Putamen (tissue), 1 donor: ENCODE measurements at places on chromosomes 6 and 20.

GRCh38 chr6:113047932-113048331 is 700.8 kb downstream of the RFPL4B start:
- no peak for DNase-seq

DNA sequence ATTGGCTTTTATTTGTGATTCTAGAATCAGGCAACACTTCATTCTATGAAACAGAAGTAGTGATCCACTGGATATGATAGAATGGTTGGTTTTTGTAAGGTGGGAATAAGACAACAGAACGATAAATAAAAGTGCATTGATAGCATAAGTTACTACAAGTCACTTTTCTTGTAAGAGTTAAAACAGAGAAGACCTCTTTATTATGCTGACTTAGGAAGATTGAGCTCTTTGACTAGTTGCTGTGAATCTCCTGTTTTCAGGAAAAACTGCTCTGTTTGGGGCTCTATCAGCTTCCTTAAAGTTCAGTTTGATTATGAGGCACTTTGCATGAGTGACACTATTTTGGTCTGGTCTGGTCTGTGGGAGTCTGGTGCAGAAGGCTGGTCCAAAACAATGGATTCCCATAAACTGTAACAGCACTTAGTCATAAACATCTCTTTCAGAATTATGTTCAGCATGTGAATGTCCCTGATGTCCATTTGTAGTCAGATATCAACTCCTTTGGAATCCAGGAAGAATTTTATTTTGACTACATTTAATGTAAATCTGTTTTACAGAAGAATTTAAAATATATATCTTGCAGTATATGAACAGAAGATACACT is 35.0 kb upstream of the DSE start:
- DNase-seq = no peak

DNA sequence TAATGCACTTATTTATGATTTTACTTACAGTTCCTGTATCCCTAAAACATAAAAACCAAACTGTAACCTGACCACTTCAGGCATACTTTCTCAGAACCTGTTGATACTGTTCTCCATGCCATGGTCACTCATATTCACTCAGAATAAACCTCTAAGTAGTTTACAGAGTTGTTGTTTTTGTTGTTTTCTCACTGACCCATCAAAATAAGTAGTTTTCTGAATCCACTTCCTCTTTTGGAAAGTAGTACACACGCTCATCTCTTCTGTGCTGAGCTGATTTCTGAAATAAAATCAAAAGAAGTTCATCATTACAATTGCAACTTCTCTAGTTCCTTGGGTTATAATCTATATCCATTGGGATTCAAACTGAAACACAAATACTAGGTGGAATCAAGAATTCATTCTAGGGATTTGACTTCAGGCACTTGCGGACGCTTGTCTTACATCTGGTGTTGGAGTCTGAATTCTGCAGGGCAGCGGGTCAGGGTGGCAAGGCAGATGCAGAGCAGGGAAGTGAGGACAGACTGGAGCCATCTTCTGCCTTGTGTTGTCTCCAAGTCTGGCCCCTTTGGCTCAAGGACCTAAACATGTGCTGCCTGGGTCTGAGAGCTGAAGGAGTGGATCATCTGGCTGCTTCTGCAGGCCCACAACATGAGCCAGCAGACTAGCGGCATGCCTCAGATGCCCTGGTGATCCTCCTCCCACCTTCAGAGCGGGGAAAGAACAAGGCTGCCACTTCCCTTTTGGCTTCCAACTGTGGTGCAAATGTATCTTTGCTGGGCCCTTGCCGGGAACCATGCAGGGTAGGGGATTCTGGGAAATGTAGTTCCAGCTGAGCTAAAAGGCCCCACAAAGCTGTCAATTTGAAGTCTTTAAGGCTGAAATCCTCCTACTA is 167.9 kb upstream of the MYLIP start:
- no peak for DNase-seq

- no peak for DNase-seq
Observed at GRCh38 chr6:90612313-90612680, 25.4 kb upstream of the MAP3K7 start.

GRCh38 chr20:45621593-45621992 is 7.9 kb upstream of the WFDC10A start:
- DNase-seq = no peak

DNA sequence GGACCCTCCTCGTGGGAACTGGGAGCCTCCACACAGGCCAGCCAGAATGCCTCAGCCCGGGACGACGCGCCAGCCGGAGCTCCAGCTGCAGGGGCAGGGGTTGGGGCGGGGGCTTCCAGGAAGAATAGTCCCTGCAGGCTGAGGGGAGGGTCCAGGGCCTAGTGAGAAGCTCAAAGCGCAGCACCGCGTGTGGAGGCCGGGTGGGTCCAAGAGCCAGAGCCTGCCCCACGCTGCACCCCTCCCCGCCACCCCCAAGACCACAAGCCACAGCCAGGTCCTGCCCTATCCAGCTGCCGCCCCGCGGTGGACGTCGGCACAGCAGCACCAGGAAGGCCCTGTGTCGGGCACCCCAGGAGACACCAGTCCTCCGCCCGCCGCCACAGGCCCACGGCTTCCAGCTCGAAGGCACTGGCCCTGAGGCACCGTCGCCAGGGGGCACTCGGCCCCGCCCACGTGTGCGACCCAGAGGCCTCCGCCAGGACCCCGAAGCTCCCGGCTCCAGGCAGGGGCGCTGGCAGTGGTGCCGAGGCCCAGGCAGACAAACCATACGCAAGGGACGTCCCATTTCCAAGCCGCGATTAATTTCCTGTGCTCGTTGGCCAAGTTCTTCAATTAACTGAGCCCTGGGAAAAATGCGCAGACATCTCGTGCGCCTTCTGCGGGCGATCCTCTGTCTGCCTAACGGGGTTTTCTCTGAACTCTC is 19.5 kb downstream of the KCNQ2 start:
- DNase-seq = no peak

- DNase-seq = no peak
Observed at GRCh38 chr6:40845553-40845952, 193.5 kb downstream of the UNC5CL start.

DNA sequence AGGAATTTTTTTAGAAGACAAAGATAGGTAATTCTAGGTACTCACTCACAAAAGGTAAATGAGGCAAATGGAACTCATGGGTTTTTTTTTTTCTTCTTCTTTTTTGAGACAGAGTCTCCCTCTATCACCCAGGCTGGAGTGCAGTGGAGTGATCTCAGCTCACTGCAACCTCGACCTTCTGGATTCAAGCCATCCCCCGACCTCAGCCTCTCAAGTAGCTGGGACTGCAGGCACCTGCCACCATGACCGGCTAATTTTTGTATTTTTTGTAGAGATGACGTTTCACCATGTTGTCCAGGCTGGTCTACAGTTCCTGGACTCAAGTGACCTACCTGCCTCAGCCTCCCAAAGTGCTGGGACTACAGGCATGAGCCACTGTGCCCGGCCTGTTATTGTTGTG is 126.1 kb downstream of the LRRC1 start:
- no peak for DNase-seq

- DNase-seq = no peak
Observed at GRCh38 chr20:60237981-60238380, 279.8 kb downstream of the CDH26 start.

DNA sequence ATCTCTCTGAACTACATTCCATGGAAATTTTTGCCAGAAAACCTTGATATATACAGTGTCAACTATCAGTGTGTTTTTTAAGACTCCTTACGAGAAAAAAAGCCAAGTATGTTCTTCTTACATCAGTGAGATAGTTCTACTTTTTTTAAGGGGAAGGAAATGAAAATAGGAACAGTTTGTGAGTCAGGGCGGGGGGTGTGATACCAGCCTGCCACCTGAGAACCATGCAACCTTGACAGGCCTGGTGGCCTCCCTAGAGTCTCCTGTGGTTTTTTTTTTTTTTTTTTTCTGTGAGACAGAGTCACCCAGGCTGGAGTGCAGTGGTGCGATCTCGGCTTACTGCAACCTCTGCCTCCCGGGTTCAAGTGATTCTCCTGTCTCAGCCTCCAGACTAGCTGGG is 96.3 kb upstream of the GCM1 start:
- DNase-seq = no peak

- no peak for DNase-seq
Observed at GRCh38 chr20:37670351-37670791, 23.5 kb upstream of the CTNNBL1 start.

- no peak for DNase-seq
Observed at GRCh38 chr20:50737352-50737751, 6.0 kb downstream of the PARD6B start.

GRCh38 chr6:54132587-54132986 is 21.3 kb downstream of the MLIP start:
- no peak for DNase-seq

- no peak for DNase-seq
Observed at GRCh38 chr20:35027301-35027700, 65.3 kb downstream of the TRPC4AP start.

- DNase-seq = no peak
Observed at GRCh38 chr6:89433252-89434149, 549 bp downstream of the ANKRD6 start.

DNA sequence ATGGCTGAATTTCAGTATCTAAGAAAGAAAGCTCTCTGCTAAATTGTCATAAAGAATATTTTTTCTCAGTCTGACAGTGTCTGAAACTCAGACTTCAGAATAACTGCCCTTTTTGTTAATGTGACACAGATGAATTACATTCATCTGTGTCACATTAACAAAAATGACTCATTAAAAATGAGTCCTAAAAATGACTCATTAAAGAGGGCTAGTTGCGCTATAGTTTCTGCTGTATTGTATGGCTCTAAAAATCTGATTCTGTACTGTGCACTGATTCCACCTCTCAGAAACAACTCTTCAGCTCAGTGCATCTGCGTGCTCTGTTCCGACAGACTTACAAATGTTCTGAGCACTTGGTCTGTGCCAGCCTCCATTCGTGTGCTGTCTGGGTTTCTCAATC is 15.0 kb downstream of the RNF114 start:
- no peak for DNase-seq

GRCh38 chr6:11769244-11769643 is 9.4 kb downstream of the ADTRP start:
- no peak for DNase-seq

GRCh38 chr20:4672948-4673347 is 48.8 kb upstream of the PRND start:
- DNase-seq = no peak

DNA sequence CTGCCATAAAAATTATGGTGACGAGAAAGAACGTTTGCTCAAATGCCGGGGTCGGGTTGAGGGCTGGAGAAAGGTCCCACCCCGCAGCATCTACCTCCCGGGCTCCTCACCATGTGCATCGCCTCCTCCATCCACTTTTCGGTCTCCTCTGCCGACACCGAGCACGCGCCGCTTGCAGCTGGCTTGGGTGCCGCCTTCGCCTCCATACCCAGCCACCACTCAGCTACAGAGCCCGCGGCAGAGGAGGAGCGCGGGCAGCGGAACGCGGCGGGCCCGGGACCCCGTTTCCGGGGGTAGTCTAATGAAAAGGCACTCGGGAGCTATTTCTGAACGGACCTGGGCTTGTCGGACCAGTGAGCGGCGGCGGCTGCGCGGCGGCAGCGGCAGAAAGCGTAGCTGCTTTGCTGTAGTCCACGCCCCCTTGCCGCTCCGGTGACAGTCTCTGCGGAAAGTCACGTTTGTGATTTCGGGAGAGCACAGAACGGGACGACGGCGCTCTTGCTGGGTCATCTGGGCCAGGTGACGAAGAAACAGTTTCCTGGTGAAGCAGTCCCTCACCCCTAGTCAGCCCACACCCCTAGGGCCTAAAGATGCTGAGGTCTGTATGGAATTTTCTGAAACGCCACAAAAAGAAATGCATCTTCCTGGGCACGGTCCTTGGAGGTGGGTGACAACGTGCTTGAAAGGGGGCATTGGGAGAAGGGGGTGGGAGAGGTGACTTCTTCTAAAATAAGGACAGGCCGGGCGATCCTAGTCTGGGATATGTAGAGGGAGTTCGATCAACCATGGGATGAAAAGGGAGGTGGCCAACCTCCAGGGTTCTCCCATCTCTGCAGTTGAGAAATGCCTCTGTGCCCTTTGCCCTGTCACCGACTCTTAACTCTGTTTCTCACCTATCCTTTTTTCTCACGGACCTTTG is at the start of the genes ADAT2 and PEX3:
ADAT2 (minus strand) TSS at position 243 of the 919 bp plus-strand sequence; CDS start at position 206, 37 bp downstream.
PEX3 (plus strand) TSS at position 353 of the 919 bp plus-strand sequence; CDS start at position 591, 238 bp downstream.
- DNase-seq = peak; percentile 88

DNA sequence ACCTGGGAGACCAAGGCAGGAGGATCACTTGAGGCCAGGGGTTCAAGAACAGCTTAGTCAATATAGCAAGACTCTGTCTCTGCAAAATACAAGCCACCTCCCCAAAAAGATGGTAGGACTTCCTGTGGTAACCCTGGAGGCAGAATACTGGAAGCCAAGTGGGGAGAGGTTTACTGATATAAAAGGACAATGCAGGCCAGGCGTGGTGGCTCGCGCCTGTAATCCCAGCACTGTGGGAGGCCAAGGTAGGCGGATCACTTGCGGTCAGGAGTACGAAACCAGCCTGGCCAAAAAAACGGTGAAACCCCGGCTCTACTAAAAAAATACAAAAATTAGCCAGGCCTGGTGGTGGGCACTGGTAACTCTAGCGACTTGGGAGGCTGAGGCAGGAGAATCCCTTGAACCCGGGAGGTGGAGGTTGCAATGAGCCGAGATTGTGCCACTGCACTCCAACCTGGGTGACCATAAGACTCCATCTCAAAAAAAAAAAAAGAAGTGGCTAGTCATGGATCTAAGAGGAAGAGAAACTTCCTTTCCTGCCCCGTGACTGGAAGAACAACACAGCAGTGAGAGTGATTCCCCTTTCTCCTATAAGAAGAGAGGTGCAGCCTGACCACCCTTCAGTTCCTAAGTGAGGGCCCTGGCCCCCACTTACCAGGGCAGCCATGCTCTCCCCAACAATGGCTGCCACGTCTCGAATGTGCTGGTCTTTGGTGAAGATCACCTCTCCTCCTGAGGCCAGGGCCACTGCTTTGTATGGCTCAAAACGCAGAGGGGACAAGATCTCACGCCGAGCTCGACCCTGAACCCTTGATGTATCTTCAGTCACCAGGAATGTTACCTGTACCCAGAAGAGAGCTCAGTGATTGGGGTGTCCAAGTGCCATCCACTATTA is 6.2 kb downstream of the SAPCD1 start:
- no peak for DNase-seq

GRCh38 chr20:17380801-17381200 is 150.4 kb downstream of the BFSP1 start:
- DNase-seq = no peak

DNA sequence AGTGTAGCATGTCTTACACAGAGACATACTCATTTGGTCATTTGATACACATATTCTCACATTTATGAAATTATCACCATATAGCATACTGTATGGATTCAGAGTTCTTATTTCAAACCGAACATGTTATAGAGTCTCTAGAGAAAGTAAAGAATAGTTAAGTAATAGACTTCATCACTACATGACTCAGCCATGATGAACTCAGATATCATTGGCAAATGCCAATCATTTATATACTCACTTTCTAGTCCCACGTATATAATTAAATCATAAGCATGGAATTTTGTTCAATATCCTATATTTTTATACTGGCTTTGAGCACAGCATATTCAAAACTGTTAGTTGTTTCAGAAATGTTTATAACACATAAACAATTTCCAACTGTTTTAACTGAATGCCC is 749.9 kb downstream of the HACE1 start:
- peak; percentile 18 for DNase-seq
